ENCODE measurements at places on chromosomes 7 and 10.

DNA sequence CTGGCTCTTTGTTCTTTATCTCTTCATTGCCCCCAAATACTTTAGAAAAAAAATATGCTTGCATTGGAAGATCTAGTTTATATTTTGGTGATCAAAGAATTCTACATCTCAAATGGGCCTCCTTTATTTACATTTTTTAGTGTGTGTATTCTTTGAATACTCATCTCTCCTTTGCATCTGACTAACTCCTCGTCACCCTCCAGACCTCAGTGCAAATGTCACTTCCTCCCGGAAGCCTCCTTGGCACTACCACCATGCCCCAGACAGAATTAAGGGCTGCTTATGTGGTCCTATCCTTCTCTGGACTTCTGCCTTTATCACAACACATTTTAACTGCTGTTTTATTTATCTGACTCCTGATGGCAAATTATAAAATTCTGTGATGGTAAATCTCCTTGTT lies 52.0 kb upstream of the PPP1R3C start:
- DNase-seq = no peak

- DNase-seq = no peak
These were observed 90.7 kb downstream of the DGKI start for GRCh38 chr7:137755846-137756651.

GRCh38 chr7:54783952-54784351 lies 24.9 kb upstream of the SEC61G start:
- no peak for DNase-seq

DNA sequence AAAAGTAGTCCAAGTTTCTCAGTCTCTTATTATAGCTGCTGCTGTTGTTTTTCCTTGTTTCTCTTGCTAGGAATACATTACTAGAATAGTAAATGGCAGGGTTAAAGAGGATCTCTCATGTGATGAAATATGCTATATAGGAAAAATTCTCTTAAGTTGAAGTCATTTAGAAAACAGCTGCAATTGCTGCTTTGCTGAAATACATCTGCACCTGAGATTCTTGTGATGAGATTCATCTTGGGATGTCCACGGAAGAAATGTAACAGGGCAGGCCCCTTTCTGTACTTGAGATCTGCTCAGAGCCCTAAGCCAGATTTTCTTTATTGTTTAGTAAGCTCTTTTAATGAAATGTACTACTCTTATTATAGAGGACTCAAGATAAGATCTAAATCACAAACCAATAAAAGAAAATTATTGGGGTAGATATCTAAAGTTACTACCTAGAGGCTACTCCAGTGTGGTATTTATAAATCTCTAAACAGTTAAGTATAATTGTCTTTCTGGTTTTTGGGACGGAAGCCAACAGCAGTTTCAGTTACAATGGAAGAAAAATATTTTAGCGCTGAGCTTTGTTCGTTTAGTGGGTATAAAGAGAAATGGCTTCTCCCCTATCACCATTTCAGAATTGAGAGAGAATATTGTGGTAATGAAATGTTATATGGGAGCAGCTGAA lies 701.5 kb downstream of the KCNMA1 start:
- DNase-seq = no peak

DNA sequence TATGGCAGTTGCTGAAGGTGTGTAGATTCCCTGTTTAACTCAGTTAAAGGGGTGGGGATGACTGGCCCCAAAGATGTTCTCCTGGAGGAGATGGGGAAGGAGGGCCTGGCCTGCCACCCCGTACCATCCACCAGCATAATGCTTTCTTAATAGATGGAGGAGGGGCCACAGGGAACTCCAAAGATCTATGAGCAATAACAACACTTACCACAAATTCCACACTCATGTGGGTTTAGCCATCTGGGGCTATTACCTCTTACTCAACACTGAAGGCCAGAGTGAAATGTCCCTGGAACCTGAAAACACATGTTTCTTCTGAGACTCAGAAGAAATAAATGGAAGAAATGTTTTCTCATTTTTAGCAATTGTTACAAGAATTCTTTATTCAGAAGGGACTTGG lies 259.0 kb downstream of the CXCL12 start:
- DNase-seq = no peak

DNA sequence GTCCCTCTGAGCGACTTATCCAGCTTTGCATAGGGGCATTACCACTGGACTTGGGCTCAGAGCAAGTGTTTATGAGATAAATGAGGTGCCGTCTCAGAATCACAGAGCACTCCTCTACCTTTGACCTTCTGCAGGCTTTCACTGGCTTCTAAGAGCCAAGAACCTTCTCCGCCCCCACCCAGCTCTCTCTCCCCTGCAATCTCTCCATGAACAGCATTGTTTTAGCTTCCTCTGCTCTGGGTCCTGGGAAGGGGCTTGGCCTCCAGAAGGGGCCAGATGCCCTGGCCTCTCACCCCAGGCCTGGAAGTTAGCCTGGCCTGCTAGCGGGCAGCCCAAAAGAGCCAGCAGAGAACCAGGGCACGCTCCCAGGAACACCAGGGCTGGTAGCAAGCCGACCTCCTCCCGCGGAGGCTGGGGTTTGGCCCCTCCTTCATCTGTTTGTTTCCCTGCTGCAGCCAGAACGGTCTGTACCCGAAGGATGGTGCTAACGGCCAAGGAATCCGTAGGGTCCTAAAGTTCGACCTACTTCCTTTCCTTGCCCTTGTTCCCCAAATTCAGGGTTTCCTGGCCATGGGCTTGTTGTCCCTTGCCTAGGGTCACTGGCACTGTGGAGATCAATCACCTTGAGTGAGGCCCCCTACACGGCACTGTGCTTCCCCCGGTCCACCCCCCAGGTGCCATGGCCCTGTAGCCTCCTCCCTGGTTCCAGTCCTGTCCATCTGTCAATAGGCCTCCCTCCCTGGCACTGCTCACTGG lies 18.7 kb upstream of the DDIT4 start:
- no peak for DNase-seq

- no peak for DNase-seq
These were observed 73.1 kb downstream of the EMX2 start for GRCh38 chr10:117615649-117616048.

- DNase-seq = no peak
These were observed 67.5 kb upstream of the COMTD1 start for GRCh38 chr10:75303045-75303777.

- no peak for DNase-seq
These were observed 12.1 kb downstream of the AVL9 start for GRCh38 chr7:32507414-32507813.

DNA sequence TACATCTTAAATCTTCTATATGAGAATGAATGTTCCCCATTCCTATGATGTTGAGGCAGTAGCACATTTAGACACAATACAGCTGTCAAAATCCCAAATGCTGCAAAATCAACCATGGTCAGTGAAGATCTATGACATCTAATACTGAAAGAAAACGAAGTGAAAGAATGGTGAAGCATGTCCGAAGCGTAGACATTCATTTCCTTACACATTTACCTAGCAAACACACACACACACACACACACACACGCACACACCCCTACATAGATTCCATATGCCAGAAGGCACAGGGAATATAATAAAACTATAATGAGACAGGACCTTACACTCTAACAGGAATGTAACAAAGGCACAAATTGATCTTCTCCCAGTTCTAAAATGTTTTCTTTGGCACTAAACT lies 32.5 kb downstream of the CCDC6 start:
- no peak for DNase-seq

- DNase-seq = no peak
These were observed 178.0 kb downstream of the ADARB2 start for GRCh38 chr10:1559311-1559710.

GRCh38 chr7:96304573-96304972 lies 17.3 kb downstream of the SLC25A13 start:
- no peak for DNase-seq

DNA sequence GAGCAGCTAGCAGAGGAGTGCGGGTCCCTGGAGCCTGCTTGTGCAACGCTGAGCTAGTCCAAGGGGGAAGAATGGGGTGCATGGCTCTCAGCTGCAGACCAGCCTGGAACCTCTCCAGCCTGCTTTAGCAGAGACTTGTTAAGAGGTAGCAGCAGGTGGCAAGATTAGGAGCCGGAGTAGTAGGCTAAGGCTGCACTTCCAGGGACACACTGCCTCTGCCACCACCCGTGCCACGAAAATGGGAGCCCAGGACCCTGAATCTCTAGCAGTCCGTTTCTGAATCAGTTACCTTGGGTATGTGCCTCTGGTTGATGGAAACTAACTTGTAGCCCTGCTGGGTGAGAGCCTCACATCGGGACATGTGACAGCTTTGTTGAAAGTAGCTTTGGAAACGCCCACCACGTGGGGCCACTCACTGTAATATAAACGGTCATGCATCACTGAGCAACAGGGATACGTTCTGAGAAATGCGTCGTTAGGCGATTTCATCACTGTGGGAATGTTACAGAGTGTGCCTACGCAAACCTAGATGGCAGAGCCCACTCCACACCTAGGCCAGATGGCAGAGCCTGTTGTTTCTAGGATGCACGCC lies 25.9 kb downstream of the HTRA1 start:
- no peak for DNase-seq

DNA sequence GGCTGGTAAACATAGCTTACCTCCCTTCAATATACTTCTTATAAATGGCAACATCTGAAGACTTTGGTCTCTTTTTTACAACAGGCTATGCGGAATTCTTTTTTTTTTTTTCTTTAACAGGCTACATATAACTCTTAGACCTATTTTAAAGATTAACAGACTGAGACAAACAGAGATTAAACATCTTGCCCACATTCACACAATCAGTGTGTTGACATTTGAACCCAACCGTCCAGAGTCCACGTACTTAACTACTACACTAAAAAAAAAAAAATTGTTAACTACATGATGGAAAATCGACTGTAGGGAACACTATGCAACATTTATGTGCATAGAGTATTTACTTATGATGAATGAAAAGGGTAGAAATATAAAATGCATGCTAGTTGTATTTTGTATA lies 298.5 kb downstream of the ELMO1 start:
- no peak for DNase-seq

- DNase-seq = no peak
These were observed 472 bp downstream of the SFRP4 start for GRCh38 chr7:37916017-37916672.

- no peak for DNase-seq
These were observed 28.4 kb upstream of the SMC3 start for GRCh38 chr10:110539091-110539490.

DNA sequence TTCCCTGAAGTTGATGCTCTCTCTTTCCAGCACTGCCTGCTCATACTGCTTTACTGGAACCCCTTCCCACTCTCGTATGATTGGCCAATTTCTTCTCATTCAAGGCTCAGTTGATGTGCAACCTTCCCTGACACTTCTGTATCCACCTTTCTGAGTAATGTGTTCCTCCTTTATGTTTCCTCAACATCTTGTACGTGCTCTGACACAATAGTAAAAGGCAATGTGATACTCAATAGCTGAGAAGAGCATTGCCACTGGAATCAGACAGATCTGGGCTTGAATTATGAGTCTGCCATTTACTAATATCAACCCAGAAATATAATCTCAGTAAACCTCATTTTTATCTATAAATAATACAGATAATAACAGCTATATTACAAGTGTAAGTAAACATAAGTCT lies 34.7 kb downstream of the ARL4A start:
- no peak for DNase-seq

DNA sequence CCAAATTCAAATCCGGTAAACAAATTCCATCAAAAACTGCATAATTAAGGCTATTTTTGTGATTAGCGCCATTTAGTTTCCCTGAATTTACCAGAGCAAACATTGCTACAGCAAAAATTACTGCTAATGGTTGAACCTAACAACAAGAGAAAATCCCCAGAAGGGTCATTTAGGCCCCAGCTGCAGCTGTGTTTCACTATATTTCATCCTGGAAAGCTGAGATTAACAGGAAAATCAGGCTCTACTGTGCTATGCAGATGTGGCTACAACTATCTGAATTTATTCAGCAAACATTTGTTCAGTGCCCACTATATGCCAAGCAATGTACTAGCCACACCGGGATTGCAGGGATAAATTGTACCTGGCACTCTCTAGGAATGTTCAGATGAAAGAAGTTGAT lies 104.0 kb downstream of the PON1 start:
- DNase-seq = no peak

DNA sequence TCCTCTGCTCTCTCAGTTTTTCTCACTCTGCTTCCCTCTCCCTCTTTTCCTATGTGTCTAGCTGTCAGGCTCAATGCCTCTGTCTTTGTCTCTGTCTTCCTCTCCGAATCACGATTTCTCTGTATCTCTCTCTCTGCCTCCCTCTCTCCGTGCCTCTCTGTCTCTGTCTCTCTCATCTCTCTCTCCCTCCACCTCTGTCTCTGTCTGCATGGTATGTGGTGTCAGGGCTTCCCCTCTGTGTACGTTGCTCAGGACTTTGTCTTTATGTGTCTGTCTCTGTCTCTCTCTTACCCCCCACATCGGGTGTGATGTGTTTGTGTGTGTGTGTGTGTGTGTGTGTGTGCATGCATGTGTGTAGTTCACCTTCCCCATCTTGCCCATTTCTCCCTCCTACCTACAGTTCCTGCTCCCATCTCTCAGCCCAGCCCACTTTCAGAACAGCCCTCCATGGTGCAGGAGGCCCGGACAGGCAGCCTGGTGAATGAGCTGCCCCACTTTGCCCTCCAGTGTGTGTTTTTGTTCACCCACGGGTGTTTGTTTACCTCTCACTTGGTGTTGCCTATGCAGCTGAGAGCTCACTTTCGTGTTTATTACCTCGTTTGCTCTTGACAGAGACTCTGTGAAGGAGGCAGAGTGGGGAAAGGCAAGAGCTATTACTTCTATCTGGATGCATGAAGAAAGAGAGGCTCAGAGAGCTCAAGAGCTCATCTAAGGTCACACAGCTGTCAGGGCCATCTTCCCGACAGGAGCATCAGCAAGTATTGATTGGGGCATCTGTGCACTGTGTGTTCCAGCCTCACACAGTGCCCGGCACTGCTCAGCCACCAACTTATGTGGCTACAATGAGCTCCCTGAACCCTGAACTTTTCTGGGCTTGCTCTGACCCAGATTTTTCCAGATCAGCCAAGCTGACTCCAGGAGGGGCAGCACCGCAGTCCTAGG lies 163.5 kb upstream of the ZMIZ1 start:
- DNase-seq = no peak

- DNase-seq = no peak
These were observed 70.0 kb downstream of the CRTAC1 start for GRCh38 chr10:97960269-97961056.

GRCh38 chr10:61840403-61840802 lies 61.1 kb upstream of the ARID5B start:
- DNase-seq = no peak

- DNase-seq = no peak
These were observed 217.6 kb downstream of the MLLT10 start for GRCh38 chr10:21751341-21752310.

Data from CMK (cell line).